Activated CD8-positive, alpha-beta memory T cell treated with anti-CD3 and anti-CD28 coated beads, Interleukin-2, amount 50 U/mL, for 48 hours (primary cell): ENCODE measurements at places on chromosomes 13 and 19.

DNA sequence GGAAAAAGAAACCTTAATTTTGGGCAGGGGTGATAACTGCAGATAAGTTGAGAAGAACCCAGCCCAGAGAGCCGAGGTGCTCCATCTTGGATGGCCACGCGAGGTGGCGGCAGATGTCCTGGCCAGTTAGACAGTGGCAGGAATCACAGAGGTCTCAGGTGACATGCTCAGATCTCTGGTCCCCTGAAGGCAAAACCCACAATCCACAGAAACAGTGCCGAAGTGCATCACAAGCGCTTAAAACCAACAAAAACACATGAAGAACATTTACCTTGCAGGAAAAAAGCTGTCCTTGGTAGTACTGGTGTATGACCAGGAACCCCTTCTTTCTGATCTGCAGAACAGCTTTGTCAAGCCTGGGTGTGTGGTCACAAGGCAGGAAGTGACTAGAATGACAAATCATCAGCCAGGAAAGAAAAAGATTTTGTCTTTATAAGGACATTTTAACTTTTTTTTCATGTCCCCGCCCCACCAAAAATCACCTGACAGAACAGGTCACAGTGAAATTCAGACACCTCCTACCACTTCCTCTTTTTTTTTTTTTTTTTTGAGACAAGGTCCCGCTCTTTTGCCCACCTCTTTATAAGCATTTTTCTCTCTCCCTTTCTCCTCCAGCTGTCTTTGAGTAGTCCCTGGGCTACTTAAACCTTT, at the start of gene LCP1:
Gene LCP1 (minus strand): TSS at position 338 of the 651 bp plus-strand sequence. CDS start 22,515 bp downstream, outside the sequence.
- peak; percentile 83 for DNase-seq

DNA sequence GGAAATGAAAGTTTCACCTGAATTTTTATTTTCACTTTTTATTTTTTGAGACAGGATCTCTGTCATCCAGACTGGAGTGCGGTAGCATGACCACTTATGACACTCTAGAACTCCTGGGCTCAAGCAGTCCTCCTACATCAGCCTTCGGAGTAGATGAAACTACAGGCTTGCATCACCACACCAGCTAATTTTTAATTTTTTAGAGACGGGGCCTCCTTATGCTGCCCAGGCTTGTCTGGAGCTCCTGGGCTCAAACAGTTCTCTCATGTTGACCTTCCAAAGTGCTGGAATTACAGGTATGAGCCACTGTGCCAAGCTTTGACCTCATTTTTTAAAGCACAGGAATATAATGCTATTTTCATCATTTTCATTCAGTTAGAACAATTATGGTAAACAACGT, 297.0 kb upstream of the KLHL1 start:
- no peak for DNase-seq

DNA sequence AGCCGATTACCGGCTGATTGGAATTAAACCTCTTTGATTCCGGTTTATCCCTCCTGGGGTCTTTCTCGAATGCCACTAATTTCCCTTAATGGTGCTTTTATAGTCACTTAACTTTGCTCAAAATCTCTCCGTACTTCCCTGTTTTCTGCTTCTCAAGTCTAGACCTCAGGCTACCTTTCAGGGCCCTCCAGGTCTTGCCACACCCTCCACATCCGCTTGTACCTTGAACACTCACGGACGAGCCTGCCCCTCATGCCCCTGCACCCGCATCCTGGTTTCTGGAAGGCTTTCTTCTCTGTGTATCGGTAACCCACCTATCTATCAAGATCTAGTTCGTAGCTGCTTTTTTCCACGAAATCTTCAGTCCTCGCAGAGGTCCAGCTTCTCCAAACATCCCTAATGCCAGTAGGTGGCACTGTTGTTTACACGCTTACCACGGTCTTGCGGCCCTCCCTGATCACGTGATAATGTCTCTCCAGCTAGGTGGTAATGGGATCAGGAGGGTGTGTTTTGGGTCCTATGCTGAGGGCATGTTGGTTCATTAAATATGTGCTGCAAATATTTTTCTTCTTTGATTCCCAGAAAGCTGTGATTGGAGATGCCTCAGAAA, 13.8 kb downstream of the ATP12A start:
- no peak for DNase-seq

DNA sequence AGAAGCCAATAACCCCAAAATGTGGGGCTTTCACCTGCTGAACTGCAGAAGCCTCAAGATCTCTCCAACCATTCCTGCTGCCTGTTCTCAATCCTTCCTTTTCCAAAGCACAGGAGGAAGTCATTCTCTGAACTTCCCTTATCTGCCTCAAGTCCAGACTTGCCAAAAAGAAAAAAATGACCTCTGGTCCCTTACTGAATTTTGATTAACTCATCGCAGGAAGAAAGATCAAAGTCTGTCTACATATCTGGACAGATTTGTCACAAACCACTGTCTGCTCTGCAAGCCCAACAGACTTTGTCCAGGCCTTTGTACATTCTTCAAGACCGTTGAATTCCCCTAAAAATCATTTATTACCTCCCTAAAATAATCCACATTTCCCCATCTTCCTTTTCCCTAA, 126.5 kb upstream of the NBEA start:
- DNase-seq: no peak

DNA sequence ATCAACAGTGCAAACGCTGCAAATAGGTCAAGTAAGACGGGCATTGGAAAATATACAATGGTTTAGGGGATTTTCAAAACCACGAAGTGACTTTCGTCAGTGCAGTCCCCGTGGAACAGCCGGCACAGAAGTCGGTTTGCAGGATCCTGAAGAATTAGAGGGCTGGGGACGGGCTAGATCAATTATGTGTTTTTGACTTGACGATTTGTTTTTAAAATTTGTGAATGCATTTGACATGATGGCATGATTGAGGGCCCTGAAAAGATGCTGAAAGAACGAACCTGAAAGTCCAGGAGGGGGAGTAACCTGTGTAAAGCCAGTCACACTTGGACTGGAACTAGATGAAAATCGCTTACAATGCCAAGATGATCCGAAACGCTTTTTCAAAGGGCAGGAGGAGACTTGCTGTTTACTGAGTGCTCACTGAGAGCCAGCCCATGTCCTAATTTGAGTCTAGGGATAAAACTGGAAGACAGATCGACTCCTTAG, 8.9 kb upstream of the DGKH start:
- no peak for DNase-seq

DNA sequence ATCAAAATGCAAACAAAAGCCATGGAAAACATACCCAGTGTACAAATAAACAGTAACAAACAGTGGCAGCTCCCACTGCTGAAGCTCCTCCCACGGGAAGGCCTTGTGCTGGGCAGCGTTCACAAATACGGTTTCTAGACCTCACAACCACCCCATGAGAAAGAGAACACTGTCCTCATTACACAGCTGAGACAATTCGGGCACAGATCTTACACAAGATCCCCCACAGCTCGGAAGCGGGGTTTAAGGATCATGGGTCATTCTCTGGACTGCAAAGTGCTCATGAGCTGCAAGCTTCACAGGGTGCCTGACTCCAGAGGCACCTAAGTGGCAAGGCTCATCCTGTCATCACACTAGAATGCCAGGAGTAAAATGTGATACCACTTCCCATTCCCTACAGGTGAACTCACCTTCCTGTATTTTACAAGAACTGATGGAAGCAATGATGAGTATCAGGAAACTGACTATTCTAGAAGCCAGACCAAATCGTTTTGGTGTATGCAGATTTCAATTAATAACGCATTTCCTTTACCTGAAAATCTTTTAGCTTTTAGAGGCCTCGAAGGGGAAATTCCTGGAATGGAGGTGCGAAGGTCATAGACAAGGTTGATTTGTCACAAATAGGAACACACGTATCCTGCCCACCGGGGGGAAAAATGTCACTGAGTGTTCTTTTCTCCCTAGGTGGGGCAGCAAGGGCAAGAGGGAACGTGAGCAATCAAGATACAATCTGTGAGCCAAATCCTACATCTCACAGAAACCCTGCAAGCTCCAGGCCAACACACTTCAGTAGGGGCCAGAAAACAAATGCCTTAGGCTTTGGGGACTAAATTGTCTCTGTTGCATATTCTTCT, 41.2 kb downstream of the STK24 start:
- DNase-seq: no peak

DNA sequence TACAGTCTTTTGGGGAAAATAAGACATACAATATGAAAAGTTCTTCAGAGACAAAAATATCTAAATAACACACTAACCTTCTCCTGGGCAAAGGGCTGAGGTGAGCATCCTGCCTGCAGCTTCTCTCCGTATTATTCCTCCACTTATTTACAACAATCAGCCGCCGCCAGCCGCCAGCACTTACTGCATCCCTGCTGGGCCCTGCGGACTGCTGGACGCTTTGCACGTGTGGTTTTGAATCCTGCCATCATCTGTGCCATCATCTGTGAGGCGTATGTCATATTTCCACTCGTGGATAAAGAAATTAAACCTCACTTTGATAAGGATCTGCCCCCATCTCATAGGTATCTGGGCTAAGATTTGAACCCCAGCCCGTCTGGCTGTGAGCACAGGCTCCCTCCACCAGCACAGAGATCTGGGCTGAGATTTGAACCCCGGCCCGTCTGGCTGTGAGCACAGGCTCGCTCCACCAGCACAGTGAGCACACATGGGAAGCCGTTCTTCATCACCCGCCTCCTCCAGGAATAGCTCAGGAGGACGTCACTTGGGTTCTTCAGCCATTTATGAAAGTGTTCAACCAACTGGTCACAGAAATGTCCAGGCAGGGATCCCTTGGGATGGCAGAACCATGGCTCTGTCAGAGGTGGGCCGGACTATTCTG, 35.2 kb upstream of the TUBGCP3 start:
- no peak for DNase-seq
